ENCODE measurements at places on chromosomes 12 and 14.

DNA sequence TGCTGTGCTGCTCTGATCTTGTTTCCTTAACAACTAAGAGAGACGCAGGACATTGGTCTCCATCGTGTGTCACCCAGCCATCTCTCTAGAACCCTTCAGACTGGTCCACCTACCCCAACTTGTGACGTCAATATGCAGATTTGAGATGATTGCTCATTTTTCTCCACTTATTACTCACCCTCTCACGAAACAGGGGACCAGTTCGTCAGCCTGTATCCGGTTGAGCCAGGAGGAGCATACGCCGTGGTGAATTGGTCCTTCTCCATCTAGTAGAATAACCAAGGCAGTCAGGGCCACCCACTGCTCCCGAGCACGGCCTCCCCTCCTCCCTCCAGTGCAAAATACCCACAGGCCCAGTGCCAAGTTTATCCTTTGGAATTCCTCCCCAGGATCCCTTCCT lies 36.2 kb upstream of the FBXO21 start:
- DNase-seq = no peak

DNA sequence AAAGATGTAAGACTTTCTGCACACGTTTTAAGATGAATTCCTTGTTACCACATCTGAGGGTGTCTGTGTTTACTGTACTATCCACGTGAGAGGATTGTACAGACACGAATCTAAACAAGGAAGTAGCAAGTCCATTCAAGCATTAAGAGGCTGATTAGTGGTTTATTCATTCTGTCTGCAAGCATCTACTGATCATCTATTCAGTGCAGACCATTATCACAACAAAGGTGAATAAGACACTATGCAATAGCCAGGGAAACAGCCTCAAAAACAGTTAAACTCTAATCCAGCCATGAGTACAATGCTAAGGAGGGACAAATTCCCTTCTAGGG lies 111.6 kb upstream of the PZP start:
- DNase-seq = no peak

DNA sequence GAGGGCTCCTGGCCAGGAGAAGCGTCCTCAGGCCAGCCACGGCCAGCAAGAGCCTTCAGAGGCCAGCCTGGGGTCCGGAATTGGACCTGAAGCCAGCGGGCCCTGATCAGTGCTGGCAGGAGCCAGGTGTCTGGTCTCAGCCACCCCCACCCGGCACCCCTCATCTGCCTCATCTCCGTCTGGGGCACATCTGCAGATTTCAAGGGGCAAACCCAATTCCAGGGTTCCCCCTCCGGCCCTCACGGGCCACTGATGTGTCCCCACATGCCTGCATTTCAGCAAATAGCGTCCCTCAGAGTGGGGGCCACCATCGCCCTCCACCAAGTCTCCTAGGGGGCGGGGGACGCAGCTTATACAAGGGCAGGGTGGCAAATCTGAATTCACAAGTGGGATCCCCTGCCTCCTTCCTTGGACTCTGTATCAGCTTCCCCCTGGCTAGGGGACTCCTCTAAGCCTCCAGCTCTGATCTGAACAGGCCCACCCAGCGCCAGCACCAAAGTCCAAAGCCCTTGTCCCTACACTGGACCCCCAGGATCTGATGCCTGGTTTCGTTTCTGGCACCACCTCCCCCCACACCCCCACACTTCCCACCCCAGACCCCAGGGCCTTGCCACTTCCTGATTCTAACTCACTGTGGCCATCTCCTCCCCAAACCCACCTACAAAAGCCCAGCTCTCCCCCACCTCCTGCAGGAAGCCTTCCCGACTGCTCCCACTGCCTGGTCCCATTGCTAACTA lies 10.1 kb downstream of the TMEM179 start:
- no peak for DNase-seq

GRCh38 chr12:101823891-101824290 lies 6.9 kb downstream of the GNPTAB start:
- peak; percentile 87 for DNase-seq

Measured in islet precursor cell (in vitro differentiated cells).